Endothelial cell (in vitro differentiated cells): ENCODE measurements at places on chromosomes 3 and 15. TPM values are rescaled to one million over a fixed set of nuclear protein-coding genes. Genes with fewer than 3 reads are reported as not detected.
A peak's percentile ranks its signal among the peaks of the same experiment; 100 is the strongest.

SHC4 gene
- 6.8 TPM for total RNA-seq

KCTD6 gene
- 11.9 TPM for total RNA-seq

DNA sequence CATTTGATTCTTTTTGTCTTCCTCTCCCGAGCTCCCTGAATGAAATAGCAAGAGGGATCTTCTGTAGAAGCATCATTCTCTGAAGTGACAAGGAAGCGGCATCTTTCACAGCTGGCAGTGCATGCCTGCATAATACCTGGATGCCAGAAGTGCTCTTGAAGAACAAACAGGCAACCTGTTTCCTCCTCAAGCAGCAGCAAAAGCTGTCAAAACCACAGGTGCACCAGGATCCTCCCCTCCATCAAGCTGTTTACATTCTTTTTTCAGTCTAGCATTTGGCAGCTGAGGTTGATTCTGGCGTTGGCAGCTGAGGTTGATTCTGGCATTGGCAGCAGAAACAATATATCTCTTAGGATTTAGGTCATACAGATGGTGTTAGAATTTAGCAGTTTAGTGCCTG is 979.0 kb downstream of the TUSC7 start:
- no peak for DNase-seq

DNA sequence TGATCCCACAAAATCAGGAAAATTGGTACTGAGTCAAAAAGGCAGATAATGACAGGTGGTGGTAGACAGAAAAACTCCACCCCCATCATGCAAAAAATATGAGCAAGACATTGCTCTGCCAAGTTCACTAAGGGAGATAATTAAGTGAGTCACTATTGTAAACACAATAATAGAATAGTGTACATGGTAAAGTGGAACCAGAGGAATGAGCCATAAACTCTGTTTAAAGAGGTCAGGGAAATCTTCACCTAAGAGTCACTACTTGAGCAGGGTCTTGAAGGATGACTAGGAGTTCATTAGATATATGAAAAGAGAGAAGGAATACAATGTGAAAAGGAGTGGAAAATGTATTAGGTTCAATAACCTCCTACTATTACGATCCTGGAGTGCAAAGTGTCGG is 213.4 kb upstream of the PEX5L start:
- no peak for DNase-seq

GRCh38 chr3:49158103-49158709 is 7.9 kb downstream of the CCDC71 start:
- DNase-seq = peak; percentile 40

IDH2 gene
- 133 TPM for total RNA-seq

GRCh38 chr15:85534031-85534430 is 153.6 kb downstream of the AKAP13 start:
- DNase-seq = no peak

DNA sequence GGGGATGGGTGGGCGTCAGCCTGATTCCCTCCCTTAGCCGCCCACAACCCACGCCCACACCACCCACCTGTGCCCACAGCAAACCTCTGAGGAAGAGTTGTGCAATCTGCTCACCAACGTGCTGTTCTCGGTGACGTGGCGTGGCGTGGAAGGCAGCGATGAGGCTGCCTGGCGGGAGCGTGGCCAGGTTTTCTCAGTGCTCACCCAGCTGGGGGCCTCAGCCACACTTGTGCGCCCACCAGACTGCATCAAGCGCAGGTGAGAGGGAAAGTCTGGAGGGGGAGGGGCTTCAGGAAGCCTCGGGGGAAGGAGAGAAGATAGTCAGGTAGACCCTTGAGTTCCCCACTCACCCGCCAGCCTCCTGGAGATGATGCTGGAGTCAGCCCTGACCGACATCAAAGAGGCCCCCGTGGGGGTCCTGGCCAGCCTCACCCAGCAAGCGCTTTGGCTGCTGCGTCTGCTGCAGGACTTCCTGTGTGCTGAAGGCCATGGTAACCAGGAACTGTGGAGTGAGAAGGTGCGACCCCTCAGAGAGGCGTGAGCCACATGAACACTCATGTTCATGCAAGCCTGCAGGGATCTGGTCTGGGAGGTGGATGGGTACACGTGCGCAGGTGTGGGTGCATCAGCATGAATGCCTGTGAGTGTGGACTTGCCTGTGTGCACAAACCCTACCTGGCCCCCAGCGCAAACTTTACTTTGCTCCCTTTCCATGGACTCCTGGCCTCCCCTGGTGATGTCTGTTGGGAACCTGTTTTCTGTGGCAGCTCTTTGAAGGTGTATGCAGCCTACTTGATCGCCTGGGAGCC is 21.7 kb downstream of the NBEAL2 start:
- no peak for DNase-seq
